NCI-H187 (cell line): ENCODE measurements at places on chromosomes 7 and 10.

DNA sequence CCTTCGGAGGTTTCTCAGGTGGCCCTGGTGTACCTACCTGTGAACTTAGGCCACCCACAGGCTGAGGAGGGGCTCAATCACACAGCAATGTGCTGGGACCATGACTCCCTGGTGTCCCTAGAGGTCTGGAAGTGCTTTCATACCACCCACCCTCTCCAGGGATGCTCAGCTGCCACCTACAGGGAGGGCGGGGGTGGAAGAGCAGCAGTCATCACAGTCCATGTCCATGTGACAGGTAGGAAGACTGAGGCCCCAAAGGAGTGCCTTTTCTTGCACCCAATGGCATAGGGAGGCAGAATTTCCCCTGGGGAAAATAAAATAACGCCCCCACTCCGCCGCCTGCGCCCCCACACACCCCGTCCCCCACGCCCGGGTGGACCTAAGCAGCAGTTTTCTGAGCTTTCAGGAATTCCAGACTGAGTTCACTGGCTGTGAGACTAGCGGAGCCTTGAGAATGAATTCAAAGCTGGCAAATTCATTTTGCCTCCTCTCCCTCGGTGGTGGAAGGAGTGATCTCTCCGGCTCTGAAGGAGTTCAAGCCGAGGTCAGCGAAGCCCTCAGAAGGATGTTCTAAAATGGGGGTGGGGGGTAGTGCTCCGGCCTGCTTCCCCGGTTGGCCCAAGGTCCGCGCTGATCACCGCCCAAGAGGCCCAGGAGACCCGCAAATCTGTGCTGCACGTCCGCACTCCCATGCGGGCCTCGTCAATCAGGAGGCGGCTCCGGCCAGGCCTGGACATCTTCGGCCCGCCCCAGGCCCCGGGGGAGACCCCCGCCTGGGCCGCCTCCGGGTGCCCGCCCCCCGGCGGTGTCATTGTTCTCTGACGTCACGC, 2.1 kb upstream of the ZMIZ1 start:
- no peak for DNase-seq

- no peak for DNase-seq
Observed at GRCh38 chr10:5385224-5385623, 19.4 kb downstream of the TUBAL3 start.

- no peak for DNase-seq
Observed at GRCh38 chr10:51685768-51686167, 13.6 kb downstream of the CSTF2T start.

- DNase-seq: no peak
Observed at GRCh38 chr7:77216181-77216845, 16.7 kb upstream of the FGL2 start.

DNA sequence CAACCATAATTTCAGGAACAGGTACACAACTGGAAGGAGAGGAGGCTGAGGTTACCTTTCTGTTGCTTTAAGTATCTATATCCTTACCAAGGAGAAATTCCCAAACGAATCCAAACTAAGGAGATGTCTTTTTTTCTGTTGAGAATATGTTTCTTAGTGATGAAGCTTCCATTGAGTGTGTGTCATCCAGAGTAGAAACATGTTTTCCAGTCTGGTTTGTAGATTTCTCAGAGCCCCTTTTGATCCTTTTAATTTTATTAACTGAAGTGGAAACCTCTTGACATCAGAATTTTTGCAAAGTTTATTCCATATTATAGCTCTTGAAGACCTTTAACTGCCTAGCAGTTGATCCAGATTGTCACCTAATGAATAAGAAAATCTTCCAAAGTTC, 207.1 kb upstream of the FERD3L start:
- no peak for DNase-seq

DNA sequence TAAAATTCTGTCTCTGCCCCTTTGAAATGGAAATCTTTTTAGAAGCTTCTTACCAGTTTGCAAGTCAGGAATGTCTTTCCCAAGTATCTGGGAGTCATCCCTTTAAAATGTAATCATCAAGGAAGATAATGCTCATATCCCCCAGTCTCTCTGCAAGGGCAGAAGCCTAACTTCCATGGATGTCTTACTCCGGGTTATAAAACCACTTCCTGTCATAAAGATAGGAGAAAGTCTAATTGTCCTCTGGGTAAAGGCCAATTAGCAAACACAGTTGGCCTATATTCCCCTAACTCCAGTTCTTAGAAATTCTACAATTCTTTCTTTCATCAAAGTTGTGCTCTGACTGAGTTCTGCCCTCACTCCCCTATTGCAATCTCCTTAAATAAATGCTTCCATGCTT, 1631.5 kb upstream of the LRRTM3 start:
- DNase-seq: no peak

DNA sequence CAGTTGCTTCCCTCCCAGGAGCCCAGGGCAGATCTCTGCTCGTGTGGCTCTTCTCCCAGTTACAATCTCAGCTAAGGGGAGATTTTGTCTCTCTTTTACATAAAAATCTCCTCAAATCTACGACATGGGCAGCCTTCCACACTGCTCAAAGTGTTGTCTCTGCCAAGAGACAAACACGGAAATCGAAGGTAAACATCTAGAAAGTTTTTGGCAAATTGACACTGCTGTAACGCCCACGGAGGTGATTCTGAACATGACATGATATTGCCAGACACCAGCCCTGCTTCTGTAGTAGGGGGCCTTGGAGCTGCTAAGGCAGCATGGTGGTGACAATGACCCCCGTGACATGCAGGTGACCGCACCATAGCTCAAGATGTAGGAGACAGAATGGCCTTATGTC, 128.3 kb downstream of the CCDC3 start:
- DNase-seq: no peak

DNA sequence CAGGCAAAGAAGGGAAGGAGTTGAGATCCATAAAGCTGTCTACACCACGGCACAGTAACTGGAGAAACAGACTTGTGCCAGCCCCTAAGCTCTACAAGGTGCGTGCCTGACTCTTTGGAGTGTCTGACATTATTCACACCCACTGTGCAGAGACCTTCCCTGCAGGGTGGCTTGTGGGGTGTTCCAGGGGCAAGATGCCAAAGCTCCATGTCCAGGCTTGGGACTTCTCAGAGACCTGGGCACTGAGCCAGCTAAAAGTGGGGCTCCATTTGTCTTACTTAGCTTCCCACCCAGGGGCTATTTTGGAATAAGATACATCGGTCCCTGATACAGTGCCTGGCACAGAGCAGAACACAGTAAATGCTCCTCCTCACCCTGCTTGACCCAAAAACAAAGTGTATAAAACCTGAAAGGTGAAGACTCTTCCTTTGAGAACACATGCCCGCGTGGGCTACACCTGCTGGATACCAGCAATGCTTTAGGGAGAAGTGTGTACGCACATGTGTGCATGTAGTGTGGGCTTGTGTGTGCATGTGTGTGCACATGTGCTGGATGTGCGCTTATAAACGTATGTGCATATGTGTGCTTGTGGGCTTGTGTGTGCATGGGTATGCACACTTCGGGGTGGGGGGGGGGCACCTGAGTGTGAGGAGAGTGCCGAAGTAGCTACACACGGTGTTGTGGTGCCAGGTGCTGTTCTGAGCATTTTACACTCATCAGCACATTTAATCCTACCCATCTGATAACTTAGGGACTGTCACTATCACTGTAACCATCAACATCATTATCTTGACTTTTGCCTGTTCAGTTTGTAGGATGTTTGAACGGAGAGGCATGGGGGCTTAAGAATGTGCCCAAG, 143.0 kb downstream of the ARHGAP22 start:
- no peak for DNase-seq

GRCh38 chr10:96390460-96390864, 31.7 kb upstream of the OPALIN start:
- DNase-seq: no peak

DNA sequence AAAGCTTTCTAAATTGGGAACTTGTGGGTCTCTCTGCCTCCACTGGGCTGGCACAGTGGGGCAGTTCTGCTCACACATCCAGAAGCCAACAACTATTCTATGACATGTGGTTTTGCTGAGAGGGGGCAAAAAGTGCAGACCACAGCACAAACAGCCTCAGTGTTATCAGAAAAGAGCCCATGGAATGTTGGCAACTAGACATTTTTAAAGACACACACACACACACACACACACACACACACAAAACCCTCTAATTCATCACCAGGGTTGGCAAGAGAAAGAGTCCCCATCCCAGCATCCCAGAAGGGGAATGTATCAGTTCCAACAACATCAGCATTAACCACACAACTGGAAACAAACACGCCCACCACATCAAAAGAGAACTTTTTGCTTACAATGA, 117.1 kb downstream of the FGFR2 start:
- DNase-seq: no peak
